ENCODE measurements at places on chromosomes 12 and 14.
A peak's percentile ranks its signal among the peaks of the same experiment; 100 is the strongest.

GRCh38 chr12:26317942-26318575, 122.7 kb downstream of the SSPN start:
- peak; percentile 91 for DNase-seq

GRCh38 chr12:47832263-47832933, 12.7 kb upstream of the HDAC7 start:
- DNase-seq = peak; percentile 81

- DNase-seq = peak; percentile 92
Observed at GRCh38 chr14:89330236-89331002, 86.6 kb downstream of the FOXN3 start.

DNA sequence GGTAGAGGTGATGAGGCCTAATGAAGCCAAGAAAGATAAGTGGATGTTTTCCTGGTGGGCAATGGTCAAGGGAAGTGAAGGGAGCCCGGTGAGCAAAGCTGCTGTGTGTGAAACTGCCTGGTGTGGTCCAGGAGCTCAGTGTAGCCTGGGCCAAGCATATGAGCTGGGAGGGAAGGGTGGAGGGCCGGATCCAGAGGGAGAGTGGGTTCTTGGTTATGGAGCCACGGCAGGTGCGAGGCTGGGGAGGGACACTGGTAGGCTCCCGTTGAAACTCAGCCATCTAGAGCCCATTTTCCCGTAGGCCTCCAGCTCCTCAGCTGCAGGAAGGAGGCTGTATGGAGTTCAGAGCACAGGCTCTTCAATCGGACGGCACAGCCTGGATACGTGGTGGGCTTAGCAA, 10.2 kb upstream of the CLMN start:
- no peak for DNase-seq

DNA sequence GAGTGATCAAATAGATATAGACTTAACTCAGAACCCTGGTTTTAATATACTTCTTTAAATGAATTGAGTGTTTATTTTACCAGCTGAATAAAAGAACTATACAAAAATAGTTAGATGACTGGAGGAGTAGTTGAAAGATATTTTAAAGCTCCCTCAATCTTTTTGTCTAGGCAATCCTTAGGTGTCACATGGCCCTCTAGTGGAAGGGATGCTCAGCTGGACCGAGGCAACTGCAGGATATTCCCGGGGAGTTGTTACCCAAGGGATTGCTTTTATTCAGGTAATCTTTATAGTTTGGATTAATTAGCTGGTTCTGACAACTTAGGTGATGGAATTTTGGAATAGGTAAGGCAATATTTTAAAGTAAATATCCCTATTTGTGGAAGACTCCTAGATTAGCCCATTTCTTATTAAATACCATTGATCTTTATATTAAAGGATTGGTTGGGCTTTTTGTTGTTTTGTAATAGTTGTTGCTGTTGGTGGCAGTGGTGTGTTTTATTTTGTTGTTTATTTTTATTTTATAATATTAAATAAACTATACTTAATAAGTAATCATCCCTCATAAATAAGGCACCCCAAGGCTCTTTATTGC, 57.1 kb downstream of the ZDHHC17 start:
- DNase-seq = peak; percentile 25

DNA sequence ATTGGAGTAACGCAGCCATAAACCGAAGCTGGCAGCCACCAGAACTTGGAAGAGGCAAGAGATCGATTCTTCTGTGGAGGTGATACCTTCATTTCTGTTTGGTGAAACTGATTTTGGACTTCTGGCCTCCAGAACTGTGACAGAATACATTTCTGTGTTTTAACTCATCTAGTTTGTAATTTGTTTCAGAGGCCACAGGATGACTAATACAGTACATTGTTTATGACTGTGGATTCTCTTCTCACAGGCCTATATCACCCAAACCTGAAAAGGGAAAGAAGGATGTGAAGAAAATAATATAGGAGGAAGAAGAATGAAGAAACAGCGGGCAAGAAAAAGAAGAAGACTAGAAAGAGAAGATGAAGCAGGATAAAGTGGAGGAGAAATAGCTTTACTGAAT, 263.8 kb upstream of the DIO2 start:
- peak; percentile 38 for DNase-seq

- no peak for DNase-seq
Observed at GRCh38 chr12:1162081-1162760, 171.2 kb downstream of the ERC1 start.

DNA sequence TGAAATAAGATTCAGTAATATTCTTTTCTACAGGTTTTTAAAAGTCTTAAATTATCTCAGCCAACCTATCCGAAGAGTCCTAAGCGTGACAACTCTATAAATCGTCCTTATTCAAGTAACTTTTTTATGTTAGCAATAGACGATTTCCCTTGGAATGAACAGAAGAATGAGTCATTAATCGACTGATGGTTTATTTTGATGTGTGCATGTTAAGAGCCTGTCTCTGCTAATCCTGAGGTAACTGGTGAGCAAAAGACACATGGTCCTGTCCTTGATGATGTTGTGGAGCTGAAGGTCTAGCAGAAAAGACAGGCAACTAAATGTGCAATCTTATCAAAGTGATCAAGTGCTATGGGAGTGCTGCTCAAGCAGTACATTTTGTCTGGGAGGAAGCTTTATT, 80.4 kb downstream of the DAAM1 start:
- no peak for DNase-seq

DNA sequence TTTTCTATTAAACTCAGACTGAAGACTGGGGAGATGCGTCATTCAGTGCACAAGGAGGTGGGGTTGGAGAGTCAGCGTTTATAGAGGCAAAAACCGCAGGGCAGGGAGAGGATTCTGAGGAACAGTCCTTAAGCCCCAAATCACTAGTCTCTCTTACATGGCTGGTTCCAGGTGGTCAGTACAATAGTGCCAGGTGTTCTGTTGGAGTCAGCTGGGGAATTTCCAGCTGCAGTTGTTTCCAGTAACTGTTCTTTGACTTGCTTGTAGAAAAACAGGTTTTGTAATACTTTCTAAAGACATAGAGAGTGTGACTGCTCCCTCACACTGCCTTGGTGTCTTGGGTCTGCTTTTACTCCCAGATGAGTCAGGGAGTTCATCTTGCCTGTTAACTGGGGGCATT, 192.2 kb downstream of the TMTC3 start:
- DNase-seq = peak; percentile 47

- no peak for DNase-seq
Observed at GRCh38 chr14:92516966-92517506, 3.5 kb downstream of the RIN3 start.

GRCh38 chr12:96371790-96372699, 28.2 kb downstream of the CDK17 start:
- DNase-seq = no peak

DNA sequence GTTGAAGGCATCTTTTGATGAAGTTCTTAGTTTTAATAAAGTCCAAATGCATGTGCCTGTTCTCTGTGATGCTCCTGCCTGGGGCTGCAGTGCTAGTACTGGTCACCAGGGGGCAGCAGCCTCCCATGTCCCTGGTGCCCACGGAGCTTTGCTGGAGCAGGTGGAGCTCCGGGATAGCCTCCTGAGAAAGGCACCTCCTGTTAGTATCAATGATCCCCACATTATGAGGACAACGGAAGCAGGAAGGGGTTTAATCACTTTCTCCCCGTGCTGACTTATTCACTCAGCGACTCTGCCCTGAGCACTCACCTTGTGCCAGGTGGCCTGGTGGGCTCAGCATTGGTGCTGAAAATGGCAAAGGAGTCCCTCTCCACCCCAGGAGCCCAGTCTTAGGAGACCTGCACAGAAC, 123.0 kb upstream of the PZP start:
- DNase-seq = peak; percentile 31

DNA sequence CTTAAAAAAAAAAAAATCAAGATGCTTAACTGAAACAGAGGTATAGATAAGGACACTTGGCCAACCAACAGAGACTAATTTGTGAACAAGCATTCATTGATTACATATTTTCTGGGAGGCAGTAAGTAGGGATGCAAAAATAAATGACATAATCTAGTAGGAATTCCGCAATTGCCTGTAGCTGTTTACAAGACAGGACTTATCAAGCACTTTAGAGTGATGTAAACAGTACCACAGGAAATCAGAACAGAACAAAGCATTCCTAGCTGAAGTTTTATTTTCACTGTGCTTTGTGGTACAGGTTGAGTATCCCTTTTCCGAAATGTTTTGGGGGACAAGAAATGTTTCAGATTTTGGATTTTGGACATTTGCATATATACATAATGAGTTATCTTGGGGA, 68.2 kb upstream of the FGD4 start:
- DNase-seq = peak; percentile 78

DNA sequence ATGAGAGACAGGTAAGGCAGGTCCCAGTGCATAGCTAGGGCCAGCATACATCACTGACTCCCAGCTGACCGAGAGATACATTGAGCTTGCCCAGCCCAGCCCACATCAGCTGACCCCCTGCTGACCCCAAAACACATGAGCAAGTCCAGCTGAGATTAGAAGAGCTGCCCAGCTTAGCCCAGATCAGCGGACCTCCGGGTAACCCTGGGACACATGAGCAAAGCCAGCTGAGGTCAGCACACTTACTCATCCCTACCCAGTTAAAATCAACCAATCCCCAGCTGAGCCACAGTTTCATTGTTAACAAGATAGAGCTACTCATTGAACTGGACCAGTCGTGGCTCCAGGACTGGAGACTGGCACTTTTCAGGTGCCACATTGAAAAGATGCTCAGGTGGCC, 21.8 kb upstream of the FBXO34 start:
- DNase-seq = peak; percentile 87

GRCh38 chr12:123506843-123507236, 26.7 kb downstream of the RILPL1 start:
- DNase-seq = no peak

GRCh38 chr12:3975652-3976051, 102.5 kb upstream of the PARP11 start:
- no peak for DNase-seq

All from amniotic epithelial cell (primary cell).